AG09309 (cell line): ENCODE measurements at places on chromosomes 7 and 10.

DNA sequence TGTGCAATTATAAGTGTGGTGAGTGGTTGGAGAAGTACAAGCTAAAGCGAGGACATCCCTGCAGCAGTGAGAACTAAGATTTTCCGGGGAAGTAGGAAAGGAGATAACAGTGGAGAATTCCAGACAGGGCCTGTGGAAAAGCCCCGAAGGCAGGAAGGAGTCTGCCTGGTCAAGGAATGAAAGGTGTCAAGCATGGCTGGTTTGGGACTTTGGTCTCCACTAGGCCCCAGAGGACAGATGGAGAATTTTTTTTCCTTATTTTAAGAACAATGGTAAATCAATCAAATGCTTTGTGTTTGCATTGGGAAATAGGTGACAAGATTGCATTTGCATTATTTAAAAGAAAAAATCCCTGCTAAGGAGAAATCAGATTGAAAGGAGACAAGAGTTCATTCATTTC lies 3.2 kb upstream of the CEP55 start:
- no peak for DNase-seq

- no peak for DNase-seq
Observed at GRCh38 chr7:130606161-130606560, 62.4 kb downstream of the COPG2 start.

GRCh38 chr10:86207226-86207625 lies 159.4 kb downstream of the GRID1 start:
- DNase-seq: no peak

DNA sequence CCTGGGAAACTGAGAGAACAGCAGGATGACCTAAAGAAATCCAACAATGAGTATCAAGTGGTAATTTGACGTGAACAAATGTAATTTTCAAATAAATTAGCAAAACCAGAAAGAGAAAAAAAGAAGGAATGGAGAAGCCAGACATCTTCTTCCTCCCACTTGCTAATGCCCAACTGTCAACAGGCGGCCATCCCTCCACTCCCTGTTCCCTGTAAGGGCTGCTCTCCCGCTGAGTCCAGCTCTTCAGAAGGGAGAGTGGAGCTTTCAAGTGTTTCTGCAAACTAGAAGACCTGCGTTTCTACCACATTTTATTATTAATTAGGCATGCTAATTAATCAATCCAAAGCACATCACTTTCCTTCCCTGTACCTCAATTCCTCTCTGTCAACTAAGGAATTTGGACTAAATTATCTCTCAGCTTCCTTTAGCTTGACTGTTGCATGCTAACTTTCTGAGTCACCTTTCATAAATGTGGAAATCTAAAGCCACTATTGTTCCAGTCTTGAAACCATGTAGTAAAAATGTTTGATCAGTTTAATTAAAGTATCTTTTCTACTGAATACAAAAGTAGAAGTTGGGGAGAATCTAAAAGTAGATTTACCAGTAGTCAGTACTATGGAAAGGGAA lies 48.4 kb upstream of the CUL1 start:
- DNase-seq: peak; percentile 23

DNA sequence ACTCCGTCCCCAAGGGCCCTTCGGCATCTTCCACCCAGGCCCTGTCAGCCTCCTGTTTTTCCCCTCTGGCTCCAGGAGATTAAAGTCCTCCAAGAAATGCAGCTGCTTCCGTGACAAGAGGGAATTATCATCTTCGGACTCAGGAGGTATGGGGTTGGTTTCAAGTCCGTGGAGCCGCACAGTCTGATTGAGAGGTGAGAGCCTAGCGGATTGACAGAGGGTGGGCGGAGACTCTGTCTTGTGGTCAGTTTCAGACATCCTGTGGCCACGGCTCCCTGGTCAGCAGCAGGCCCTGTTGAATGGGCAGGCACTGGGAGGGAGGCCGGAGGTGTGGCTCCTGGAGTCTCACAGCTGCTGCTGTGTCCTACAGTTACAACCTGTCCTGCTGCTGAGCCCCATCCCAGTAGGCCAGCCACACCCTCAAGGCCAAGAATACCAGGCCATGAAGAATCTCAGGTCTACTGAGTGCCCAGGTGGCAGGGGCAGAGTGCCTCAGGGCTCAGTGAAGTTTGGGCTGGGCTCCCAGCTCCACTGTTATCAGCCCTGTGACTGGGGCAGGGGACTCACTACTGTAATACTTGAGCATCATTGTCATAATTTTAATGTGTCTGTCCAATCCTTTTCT lies 49.3 kb upstream of the ZNF716 start:
- no peak for DNase-seq

DNA sequence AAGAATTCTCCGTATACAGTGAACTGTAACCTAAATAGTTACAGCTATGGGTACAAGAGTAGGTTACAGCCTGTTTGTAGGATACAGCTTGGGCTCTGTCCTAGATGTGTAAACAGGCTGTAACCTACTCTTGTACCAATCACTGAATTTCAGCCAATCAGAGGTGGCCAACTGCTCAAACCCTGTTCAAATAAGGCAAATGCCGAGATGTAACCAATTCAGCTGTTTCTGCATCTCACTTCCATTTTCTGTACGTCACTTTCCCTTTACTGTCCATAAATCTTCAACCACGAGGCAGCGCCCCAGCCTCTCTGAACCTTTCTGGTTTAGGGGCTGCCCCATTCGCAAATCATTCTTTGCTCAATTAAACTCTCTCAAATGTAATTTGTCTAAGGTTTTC lies 8.3 kb upstream of the MMP21 start:
- DNase-seq: no peak

- no peak for DNase-seq
Observed at GRCh38 chr10:68562661-68563570, 2.8 kb downstream of the TET1 start.

- DNase-seq: no peak
Observed at GRCh38 chr10:17701301-17701700, 50.7 kb upstream of the TMEM236 start.

GRCh38 chr7:105402221-105403095 lies 13.7 kb upstream of the SRPK2 start:
- no peak for DNase-seq

- no peak for DNase-seq
Observed at GRCh38 chr10:12969951-12970350, 31.6 kb downstream of the CCDC3 start.

- DNase-seq: no peak
Observed at GRCh38 chr10:100522107-100522801, 2.6 kb upstream of the SEC31B start.

DNA sequence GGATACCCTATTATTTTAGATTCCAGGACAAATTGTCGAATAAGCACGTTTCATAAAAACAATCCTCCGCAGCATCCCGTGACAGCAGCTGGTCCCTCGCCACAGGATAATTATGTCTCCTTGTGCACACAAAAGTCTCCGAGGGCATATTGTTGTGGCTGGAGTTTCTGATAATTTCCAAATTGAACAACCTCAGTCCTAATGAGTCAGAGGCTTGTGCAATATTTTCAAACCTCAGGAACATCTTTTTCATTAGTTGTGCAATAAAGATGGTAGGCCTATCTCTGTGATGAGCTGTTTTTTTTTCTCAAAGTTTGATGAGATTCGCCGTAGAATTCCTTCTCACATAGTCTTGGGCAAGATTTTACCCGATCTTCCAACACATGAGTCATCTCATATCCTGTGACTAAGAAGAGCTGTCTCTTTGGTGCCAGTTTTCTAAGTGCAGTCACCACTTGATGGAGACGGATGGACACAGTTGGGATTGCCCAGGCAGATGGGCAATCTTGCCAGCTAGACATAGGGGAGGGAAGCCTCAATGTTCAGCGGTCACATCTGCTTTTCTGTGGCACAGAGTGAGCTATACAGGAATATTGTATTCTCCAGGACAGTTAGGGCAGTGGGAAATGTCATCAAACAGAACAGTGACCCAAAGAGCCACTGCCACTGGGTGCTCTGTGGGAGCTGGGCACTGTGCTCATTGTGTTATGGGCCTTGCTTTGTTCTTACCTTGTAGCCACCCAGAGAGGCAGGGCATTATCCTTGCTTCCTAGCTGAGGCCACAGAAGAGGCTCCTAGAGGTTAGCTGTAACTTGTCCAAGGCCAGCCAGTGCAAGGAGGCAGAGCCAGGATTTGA lies 7.8 kb downstream of the HTRA1 start:
- DNase-seq: peak; percentile 98

DNA sequence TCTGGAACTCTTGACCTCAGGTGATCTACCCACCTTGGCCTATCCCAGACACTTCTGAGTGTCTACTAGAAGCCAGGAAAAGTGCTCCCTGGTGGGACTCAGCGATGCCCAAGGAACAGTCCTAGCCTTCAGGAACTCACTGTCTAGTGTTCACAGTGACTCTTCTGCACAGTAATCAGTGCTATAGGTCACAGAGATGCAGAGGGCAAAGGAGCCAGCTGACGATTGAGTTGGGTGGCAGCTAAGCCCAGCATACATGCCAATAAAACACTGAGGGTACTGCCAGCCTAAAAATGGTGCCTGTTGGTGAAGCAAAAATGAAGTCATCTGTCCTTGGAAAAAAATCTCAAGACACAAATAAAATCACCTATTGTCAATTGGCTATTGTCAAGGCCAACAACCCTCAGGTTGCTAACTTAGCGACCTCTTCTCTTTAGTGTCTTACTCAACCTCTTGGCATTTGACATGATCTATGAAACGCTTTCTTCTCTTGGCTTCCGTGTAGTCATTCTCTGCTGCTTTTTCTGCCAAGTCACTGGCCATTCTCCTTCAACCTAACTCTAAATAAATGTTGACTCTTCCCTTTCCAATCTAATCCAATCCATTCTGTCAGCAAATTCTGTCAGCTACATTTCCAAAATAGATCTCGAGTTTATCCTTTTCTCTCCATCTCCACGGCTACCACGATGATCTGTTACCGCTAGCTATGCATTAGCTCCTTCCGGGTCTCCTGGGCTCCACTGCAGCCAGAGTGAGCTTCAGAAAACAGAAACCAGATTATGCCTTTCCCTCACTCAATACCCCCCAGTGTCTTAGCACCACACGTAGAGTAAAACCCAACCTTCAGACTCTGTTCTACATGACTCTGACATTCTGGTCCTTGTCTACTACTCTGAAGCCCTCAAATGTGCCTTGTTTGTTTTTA lies 99.2 kb downstream of the ATXN7L1 start:
- DNase-seq: no peak

GRCh38 chr10:130871406-130871805 lies 440.1 kb downstream of the TCERG1L start:
- no peak for DNase-seq

- no peak for DNase-seq
Observed at GRCh38 chr7:157977306-157977705, 610.3 kb downstream of the PTPRN2 start.

- no peak for DNase-seq
Observed at GRCh38 chr10:132910901-132911785, 31.2 kb downstream of the CFAP46 start.
